ENCODE measurements at places on chromosomes 6 and 20.

GRCh38 chr6:151067684-151068596 lies 171.8 kb upstream of the AKAP12 start:
- peak; percentile 94 for DNase-seq

- peak; percentile 8 for DNase-seq
Measured at GRCh38 chr20:39773380-39774000, 811.3 kb downstream of the DHX35 start.

DNA sequence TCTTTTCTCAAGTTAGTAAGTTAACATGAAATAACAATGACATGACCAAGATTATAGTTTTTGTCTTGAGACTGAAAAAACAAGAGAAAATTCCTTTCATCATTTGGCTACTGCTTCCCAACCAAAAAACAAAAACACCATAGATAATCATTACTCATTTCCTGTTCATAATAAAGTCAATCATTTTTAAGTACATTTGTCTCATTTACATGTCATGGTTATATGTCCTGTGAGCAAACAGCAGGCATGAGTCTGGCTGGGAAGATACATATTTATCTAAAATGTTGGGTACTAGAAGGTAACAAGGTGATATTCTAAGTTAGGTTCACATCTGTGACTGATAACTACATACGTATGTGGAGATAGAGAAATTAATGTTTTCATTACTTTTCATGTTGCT lies 180.5 kb downstream of the ISM1 start:
- no peak for DNase-seq

- no peak for DNase-seq
Measured at GRCh38 chr6:38572186-38572813, 67.4 kb downstream of the BTBD9 start.

DNA sequence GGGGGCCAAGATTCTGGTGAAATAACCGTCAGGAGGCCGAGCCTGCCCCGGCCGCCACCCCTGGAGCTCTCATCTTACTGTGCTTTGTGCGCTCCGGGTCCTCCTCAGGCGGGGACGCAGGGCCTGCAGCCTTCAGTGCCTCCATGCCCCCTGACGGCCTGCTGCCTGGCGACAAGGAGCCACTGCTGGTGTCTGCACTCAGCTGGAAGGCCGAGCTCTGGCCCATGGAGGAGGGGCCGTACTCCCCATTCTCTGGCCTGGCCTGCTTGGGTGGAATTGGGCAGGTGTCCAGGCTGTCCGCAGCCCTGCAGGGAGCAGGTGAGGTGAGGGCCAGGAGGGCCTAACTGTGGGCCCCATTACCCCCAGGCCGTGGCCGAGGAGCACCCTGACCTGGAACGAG lies 5.3 kb downstream of the ZNF512B start:
- no peak for DNase-seq

GRCh38 chr6:84428300-84428907 lies 201.0 kb upstream of the CEP162 start:
- DNase-seq = peak; percentile 80

DNA sequence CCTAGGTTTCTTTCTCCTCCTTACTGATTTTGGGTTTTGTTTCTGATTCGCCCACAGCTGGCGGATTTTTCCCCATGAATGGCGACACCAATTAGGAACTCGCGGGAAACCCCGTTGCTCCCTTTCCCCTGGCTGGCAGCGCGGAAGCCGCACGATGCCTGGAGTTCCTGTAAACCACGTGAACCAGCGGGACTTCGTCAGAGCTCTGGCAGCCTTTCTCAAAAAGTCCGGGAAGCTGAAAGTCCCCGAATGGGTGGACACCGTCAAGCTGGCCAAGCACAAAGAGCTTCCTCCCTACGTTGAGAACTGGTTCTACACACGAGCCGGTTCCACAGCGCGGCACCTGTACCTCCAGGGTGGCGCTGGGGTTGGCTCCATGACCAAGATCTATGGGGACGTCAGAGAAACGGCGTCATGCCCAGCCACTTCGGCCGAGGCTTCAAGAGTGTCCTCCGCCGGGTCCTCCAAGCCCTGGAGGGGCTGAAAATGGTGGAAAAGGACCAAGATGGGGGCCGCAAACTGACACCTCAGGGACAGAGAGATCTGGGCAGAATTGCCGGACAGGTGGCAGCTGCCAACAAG lies 3.2 kb upstream of the SEC23B start:
- DNase-seq = peak; percentile 57

GRCh38 chr6:129895692-129896091 lies 34.6 kb upstream of the TMEM244 start:
- DNase-seq = peak; percentile 64

DNA sequence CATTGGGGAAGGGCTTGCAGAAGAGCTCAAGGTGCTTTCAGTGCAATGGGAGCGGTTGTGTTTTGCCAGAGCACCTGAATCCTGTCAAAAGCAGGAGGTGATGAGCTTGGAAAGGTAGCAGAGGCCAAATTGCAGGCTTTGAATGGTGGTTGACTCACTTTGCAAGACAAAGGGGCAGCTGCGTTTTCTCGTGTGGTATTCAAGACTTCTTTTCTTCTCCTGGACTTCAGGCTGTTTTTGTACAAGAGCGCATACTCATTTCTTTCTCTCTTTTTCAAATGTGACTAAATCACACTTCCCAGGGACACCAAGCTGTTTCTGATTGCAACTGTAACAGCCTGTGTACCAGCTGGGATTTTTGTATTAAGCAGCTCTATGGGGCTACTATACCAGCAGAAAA lies 32.3 kb downstream of the GHRH start:
- DNase-seq = no peak

DNA sequence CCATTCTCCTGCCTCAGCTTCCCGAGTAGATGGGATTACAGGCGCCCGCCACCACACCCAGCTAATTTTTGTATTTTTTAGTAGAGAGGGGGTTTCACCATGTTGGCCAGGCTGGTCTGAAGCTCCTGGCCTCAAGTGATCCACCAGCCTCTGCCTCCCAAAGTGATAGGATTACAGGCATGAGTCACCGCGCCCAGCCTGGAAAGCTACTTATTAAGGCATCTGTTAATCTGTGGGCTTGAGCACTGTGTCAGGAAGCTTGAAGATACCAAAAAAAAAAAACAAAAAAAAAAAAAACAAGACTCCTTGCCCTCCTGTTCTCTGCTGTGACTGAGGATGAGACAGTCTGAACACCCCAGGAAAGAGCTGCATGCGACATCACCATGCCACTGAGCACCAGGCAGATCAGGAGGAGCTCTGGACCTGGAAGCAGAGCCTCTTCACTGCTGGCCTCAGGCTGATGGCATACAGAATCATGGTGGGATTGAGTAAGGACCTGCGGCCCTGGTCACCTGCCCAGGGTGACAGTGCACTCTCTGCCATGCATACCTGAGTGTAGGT lies 166.5 kb upstream of the SNX9 start:
- DNase-seq = no peak

- no peak for DNase-seq
Measured at GRCh38 chr20:10654630-10655029, 19.2 kb downstream of the JAG1 start.

DNA sequence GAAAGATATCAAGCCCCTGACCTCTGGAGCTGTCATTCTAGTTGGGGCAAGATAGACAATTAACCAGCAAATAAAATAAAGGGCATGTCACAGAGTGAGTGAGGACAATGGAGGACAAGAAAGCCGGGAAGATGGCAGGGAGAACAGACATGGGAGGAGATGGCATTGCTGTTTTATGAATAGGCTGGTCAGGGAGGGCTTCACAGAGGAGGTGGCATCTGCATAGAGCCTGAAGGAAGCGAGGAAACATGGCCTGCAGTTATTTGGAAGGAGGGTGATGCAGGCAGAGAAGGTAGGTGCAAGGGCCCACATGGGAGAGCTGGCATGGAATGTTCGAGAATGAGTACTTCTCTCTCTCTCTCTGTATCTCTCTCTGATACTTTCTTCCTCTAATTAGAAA lies 63.7 kb downstream of the EFCAB8 start:
- no peak for DNase-seq

GRCh38 chr6:71277926-71278600 lies 10.5 kb upstream of the OGFRL1 start:
- no peak for DNase-seq

GRCh38 chr6:78605909-78606446 lies 261.4 kb upstream of the IRAK1BP1 start:
- peak; percentile 76 for DNase-seq

GRCh38 chr6:5116243-5116991 lies 31.3 kb downstream of the PPP1R3G start:
- no peak for DNase-seq

DNA sequence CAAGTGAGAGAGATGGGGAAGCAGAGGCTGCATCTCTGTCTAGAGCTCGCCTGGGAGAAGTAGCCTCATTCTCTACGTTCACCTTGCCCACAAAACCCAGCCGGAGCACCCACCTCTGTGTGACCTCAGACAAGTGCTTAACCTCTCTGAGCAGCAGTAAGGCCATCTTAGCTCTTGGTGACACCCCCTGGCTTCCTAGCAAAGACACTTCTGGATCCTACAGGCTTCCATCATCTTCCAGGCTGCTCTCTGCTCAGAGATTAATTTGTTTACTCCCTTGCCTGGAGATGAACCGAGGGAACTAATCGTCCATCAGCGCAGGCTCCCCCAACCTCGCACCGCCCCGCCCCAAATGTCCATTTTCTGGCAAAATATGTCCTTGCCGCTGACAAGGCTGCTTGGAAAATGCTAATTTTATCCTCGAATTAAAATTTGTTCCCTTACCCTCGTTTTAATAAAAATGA lies 24.0 kb upstream of the CTNNBL1 start:
- DNase-seq = no peak

DNA sequence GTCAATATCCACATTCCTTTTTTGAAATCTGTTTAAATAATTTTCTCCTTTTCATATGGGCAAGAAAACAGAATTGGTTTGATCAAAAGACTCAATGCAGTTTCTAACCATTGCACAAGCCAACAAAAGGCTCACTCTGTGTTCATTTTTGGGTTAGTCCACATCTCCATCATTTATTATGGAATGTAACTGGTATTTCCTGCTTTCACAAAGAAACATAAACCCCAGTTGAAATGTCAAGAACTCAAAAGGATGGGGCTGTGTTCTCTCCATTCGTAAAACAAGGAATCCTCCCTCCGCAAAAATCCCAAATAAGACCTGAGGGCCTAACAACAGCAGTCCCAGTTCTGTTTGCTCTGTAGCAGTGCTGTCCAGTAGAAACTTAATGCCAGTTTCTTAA lies 420.9 kb downstream of the GJA1 start:
- peak; percentile 56 for DNase-seq

DNA sequence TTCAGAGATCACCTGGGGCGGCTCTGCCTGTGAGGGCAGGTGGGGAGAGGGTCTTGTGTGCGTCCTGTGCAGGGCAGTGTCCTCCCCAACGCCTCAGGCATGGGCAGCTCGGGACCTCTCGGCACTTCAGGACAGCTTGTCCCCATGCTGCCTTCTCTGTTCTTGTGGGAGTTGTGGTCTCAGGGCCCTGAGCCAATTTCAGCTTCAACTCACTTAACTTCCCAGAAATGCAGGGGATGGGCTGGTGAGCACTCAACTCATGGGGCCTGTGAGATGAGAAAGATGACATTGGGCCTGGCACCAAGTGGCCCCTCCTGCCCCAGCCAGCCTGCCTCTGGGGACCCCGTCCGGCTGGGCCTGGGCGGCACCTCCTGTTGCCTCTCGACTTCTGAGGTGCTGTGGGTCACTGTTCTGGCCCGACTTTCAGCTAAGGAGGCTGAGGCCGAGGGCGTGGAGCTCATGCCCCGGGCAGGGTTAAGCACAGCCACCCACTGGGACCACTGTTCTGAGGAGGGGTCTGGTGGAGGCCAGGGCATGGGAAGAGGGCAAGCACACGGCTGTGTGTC lies 6.7 kb downstream of the RGS19 start:
- no peak for DNase-seq

DNA sequence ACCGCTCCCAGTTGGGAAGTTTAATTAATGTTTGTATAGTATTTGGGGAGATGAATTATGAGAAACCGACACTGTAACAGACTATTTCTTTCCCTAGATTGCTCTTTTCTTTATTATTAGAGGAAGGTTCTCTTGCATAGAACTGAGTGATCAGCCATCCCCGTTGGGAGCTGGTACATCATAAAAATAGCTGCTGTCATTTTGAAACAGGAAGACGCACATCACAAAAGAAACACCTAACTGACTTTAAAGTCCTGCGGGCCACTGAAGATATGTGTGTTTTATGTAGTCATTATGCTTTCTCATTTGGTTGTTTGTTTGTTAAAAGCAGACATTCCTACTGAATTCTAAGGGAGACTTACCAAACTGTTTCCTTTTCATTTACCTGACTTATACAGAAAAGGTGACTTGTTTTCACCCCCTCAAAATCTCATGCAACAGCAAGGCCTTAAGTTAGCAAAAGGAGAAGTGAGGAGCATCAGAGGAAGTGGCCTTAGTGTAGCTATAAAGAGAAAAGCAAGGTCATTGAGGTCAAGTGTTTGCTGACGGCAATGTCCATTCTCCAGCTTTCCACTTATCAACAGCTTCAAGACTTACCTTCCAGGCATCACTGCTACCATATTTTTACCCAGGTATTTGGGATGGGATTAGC lies 91.0 kb downstream of the PKHD1 start:
- no peak for DNase-seq

- DNase-seq = peak; percentile 10
Measured at GRCh38 chr6:166173281-166173951, 5.8 kb upstream of the TBXT start.

GRCh38 chr6:113671421-113671820 lies 185.7 kb upstream of the MARCKS start:
- DNase-seq = no peak

Measured in cardiac fibroblast (primary cell).